ENCODE measurements at places on chromosomes 7 and 10.

- DNase-seq = no peak
These were observed 11.5 kb upstream of the GRIFIN start for GRCh38 chr7:2487586-2488271.

DNA sequence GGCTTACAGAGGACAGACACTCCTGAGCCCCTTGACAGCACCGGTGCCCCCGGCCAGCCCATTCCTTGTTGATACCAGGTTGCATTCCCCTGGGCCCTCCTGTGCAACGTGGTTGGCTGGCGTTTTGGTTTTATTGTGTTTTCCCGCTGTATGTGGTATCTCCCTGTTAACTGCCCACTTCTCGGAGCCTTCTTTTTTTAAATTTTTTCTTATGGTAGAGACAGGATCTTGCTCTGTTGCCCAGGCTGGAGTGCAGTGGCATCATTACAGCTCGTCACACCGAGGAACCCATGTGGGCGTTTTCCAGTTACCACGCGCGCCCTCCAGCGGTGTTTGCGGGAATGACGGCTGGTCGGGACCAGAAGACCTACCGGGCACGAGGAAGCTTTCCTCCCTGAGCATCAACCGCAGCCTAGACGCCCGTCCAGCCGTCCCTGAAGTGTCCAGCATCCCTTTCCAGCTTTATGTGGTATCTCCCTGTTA lies 16.9 kb upstream of the ZFAND2A start:
- DNase-seq = peak; percentile 95

GRCh38 chr10:31709028-31709427 lies 219.6 kb downstream of the ARHGAP12 start:
- DNase-seq = no peak

DNA sequence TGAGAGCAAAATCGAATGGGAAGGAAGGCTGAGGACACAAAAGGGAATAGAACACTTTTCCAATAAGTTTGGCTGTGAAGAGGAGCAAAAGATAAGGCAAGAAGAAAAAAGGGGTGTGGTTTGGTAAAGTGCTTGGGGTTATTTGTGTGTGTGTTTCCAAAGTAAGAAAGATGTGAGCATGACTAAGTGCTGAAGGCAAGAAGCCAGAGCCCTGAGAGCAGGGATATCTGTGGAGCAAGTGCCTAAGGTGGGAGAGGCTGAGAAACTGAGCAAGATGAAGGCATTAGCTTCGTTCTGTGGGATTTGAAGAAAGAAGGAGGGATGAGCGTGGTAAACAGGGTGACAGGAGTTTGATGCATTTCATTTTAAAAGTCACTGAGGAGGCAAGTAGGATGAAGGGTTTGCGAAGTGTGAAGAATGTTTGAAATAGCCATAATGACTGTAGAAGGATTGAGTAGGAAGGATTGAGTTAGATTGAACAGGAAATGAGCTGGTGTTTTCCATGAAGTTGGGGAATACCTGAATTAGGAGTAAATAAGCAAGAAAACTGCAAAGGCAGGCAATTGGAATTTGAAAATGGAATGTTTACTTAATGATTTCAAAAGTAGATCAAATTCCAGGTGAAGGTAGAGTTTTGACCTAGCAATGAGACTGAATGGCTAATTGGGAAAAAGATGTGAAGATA lies 19.9 kb upstream of the SP4 start:
- DNase-seq = no peak

- no peak for DNase-seq
These were observed 666.0 kb upstream of the LRRTM3 start for GRCh38 chr10:66259836-66260235.

GRCh38 chr7:55486991-55487390 lies 85.3 kb downstream of the VOPP1 start:
- no peak for DNase-seq

DNA sequence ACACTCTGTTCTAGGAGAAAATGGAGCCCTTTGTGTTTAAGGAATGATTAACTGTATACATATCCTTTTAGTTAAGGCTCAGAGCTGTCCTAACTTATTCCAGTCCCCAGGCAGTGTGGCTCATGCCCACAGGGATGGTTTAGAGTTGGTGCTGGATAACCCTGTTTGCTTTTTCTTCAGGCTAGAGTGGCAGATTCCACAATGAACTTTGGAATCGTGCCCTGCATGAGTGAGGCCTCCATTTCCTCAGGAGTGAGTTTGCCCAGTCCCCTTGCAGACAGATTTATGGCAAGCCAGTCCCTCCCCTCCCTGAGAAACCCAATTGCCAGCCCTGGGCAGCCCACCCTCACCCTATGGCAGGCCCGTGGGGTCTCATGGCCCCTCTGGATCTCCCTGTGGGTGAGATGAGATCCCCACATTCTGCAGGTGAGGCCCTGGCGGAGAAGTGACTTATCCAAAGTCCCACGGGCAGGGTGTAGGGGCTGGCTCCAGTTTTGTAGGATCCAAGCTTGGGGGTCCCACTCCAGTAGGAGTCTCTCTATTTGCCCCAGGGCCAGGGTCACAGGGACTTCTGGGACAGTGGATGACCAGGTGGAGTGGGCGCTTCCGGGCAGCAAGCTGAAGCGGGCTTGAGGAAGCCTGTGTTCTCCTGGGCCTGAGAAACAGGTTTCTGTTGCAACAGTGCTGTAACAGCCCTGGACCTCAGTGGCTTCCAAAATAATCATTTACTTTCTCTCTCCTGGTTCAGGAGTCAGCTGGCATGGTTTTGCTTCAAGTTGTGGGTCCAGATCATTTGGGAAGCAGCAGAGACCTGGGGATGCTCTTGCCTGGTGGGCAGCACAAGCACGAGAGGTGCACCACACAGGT lies 9.0 kb upstream of the COMTD1 start:
- no peak for DNase-seq
